ENCODE measurements at places on chromosomes 2 and 18. TPM values are rescaled to one million over a fixed set of nuclear protein-coding genes. Genes with fewer than 3 reads are reported as not detected.

DNAJC5G gene
- total RNA-seq: not detected

GRCh38 chr18:58051765-58052460 lies 7.9 kb downstream of the NEDD4L start:
- peak; percentile 36 for DNase-seq

GRCh38 chr2:233818639-233819621 lies 35.4 kb downstream of the HJURP start:
- DNase-seq: no peak

- DNase-seq: no peak
These were observed 33.9 kb downstream of the INO80C start for GRCh38 chr18:35463827-35464226.

DNA sequence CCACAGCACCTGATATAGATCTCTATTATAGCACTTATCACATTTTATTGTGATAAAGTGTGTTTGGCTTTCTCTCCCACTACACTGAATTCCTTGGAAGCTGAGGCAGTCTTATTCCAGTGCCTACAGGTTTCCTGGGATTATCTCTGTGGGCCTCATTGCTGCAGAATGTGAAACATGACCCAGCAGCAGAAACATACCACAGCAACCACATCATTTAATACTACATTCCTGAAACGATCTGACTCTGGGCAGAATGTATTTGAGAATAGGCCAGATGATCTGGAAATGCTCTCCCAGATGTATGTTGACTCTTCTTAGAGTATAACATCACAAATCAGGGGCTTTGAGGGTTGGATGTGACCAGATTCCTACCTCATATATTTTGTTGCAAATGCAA lies 323.5 kb upstream of the TANK start:
- DNase-seq: peak; percentile 96

AMER3 gene
- 1.2 TPM for total RNA-seq

DNA sequence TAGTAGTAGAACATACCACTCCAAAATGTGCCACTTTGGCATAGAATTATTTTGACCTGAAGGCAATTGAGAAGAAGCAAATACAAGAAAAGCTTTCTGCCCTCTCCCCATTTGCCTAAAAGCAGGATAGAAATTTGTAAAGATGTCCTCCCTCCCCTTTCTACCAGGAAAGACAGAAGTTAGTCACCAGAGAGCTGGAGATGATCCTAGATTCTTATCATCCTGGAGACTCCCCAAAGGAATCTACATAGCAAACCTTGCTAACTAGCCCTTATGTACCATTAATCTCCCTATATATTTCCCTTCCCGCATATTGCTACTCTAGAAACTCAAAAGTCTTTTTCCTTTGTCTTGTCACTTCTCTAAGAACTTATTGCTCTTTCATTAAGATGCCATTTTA lies 12.6 kb upstream of the TMEM37 start:
- DNase-seq: no peak

- no peak for DNase-seq
These were observed 3.1 kb downstream of the WIPF1 start for GRCh38 chr2:174594456-174594855.
